ENCODE measurements at places on chromosomes 12 and 14. TPM values are rescaled to one million over a fixed set of nuclear protein-coding genes. Genes with fewer than 3 reads are reported as not detected.

The SLC6A12 gene
- 0.15 TPM for total RNA-seq

The TCL1B gene
- not detected for total RNA-seq

The RNASE2 gene
- not detected for total RNA-seq

The LAG3 gene
- total RNA-seq: not detected

The LRR1 gene
- 6.0 TPM for total RNA-seq
